NCI-H774 (cell line): ENCODE measurements at places on chromosomes 5 and 9.

GRCh38 chr5:137706841-137707240 lies 29.0 kb downstream of the KLHL3 start:
- DNase-seq = no peak

GRCh38 chr9:136151214-136151804 lies 32.6 kb upstream of the TMEM250 start:
- DNase-seq = no peak

GRCh38 chr9:130857864-130858738 lies 23.0 kb downstream of the ABL1 start:
- DNase-seq = no peak

GRCh38 chr9:104983491-104983890 lies 55.5 kb upstream of the ABCA1 start:
- no peak for DNase-seq

- DNase-seq = no peak
These were observed 75.7 kb upstream of the SMIM23 start for GRCh38 chr5:171709930-171710329.

- peak; percentile 6 for DNase-seq
These were observed 1.0 kb upstream of the TPM2 start for GRCh38 chr9:35690614-35691333.

DNA sequence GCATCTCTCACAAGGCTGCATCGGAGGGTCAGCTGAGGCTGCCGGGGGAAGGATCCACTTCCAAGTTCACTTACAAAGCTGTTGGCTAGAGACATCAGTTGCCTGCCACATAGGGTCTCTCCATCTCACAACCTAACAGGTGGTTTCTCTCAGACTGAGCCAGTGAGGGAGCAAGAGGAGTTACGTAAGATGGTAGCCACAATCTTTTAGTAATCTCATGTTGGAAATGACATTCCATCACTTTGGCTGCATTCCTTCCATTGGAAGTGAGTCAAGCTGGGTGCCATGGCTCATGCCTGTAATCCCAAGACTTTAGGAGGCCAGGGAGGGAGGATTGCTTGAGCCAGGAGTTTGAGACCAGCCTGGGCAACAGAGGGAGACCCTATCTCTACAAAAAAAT lies 7.4 kb upstream of the GRK6 start:
- no peak for DNase-seq

DNA sequence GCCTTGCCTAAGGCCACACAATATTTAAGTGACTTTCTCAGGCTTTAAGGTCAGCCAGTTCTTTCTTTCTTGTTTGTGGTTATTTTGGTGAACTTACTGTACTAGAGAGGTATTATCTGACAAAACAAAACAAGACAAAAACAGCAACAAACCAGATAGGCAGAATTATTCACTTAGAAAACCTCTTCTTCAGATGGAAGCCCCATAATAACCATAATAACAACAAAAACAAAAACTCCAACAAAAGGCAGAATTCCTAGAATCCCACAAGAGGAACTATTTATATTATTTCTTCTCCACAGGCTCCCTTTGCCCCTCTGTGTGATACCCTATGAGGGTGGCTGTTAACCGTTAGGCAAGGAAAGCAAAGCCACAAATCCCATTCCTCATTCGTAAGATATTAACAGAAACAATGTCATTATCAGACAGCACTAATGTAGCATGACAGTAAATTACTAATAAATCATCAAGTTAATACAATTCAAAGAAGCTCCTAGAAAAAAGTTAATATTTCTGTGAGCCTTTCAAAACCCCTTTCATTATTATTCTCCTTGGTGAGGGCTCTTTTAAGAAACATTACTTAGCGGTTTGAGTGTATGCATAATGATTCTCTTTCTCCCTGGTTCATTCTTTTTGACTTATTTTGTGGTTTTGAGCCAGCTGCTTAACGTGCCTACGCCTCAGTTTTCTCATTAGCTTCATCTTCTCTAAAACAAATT lies 274.9 kb downstream of the EFNA5 start:
- no peak for DNase-seq

- DNase-seq = no peak
These were observed 11.1 kb downstream of the GAPVD1 start for GRCh38 chr9:125272697-125273096.

GRCh38 chr5:151896031-151896691 lies 28.5 kb downstream of the GLRA1 start:
- no peak for DNase-seq

- DNase-seq = peak; percentile 61
These were observed 71.2 kb upstream of the CNTLN start for GRCh38 chr9:17063535-17064135.

DNA sequence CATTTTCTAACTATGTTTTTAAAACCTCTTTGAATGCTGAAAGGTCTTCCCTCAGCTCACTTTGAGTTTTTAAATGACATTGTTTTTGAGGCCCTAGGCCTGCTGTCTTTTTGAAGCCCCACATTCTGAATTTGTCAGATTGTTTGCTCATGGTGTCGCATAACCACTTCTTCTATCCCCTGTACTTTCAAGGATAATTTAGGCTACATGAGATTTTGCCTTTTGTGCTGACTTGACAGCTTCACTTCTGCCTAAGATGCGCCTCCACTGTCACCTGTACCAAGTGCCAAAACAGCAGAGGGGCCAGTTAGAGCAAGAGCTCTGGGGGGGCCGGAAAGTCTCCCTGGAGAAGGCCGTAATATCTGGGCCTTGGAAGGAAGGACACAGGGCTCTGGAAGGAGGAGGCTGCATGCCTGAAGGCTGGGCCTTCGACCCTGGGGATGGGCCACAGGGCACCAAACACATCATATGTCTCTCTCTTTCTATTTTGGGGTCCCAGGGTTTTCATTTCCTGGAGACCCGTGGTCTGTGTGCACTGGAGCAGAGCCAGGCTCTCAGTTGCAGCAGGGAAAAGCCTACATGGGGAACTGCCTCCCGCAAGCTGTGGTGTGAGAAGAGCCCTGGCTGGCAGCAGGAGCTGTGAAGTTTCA lies 49.1 kb downstream of the NDST1 start:
- no peak for DNase-seq

- DNase-seq = no peak
These were observed 168.5 kb downstream of the RGS3 start for GRCh38 chr9:113631871-113632665.

DNA sequence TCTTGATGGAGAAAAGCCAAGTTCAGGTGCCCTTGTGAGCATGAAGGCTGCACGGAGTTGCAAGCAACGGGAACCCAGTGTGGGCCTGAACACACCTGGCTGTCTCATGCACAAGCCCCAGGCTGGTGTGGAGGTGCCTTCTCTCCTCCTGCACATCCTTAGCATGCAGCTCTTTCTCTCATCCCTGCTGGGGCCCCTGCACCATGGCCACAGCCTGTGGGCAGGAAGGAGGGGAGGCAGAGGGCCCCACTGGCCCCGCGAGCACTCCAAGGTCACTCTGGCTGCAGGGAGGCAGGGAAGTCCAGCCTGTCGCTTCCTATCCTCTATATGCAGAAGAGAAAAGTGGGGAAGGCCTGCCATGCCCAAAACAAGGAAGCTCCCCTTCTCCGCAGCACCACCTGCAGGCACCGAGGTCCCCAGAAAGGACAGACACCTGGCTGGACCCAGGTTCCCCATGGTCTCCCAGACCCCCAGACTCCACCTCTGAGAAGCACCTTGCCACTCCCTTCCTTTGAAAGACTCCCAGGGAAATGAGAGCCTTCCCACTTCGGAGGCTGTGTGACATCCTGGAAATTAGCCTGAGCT lies 18.6 kb downstream of the STKLD1 start:
- no peak for DNase-seq

DNA sequence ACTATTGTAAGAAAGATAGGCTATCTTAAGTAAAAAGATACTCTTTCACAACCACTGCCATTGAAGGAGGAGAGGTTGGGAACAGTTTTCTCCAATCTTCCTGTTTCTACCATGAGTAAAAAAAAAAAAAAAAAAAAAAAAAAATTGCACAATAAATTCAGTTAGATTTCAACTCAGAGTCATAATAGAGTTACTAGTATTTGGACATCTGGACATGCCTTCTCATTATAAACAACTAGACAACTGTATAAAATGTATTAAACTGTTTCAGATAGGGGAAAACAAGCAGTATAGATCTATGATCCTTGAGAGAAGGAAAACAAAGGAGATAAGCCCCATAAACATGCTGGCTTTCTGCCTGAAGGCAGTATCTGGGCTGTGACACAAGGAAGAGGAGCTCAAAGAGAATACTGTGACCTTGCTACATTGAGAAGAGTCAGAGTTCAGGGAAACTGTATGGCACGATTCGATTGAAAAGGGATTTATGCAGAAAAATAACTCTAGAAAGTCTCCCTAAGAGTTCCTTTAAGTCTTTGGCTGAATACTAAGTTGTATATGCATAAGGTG lies 249.2 kb upstream of the POU5F2 start:
- no peak for DNase-seq

GRCh38 chr9:78127279-78128225 lies 95.9 kb upstream of the GNAQ start:
- DNase-seq = no peak

- no peak for DNase-seq
These were observed 72.3 kb upstream of the PRLR start for GRCh38 chr5:35302544-35302943.

- DNase-seq = no peak
These were observed 205.8 kb downstream of the GABBR2 start for GRCh38 chr9:98502976-98503325.

DNA sequence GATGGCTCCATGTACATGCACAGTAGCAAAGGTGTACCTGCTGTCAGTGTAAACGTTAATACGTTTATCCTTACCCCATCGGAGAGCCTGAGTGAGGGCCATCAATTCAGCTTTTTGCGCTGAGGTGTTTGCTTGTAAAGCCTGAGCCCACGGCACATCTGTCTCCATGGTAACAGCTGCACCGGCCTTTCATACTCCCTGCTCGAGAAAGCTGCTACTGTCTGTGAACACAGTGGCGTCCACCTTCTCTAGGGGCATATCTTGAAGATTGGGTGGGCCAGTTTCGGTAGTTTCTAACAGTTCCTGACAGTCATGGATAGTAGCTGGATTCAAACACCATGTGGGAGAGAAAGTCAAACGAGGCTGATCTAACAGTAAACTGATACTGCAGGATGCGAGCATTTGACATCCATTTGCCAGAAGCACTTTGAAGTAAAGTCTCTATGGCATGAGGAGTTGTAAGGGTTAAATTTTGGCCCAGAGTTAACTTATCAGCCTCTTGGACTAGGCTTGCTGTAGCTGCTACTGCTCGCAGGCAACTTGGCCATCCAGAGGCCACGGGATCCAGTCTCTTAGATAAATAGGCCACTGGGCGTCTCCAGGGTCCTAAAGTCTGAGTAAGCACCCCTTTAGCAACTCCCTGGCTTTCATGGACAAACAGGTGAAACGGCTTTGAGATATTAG lies 21.0 kb upstream of the RHOBTB3 start:
- no peak for DNase-seq

DNA sequence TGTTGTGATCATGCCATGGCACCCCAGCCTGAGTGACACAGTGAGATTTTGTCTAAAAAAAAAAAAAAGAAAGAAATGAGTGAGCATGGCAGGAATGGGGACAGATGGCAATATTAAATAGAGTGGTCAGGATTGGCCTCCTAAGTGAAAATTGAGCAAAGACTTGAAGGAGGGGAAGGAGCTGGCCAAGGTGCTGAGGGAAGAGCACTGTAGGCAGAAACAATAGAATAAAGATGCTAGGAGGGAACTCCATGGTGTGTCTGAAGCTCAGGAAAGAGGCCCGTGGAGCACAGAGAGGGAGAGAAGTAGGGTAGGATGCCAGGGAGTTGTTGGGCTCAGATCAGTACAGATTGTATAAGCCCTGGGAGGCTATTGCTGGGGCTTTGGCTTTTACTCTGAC lies 64.4 kb upstream of the PCAT7 start:
- no peak for DNase-seq

DNA sequence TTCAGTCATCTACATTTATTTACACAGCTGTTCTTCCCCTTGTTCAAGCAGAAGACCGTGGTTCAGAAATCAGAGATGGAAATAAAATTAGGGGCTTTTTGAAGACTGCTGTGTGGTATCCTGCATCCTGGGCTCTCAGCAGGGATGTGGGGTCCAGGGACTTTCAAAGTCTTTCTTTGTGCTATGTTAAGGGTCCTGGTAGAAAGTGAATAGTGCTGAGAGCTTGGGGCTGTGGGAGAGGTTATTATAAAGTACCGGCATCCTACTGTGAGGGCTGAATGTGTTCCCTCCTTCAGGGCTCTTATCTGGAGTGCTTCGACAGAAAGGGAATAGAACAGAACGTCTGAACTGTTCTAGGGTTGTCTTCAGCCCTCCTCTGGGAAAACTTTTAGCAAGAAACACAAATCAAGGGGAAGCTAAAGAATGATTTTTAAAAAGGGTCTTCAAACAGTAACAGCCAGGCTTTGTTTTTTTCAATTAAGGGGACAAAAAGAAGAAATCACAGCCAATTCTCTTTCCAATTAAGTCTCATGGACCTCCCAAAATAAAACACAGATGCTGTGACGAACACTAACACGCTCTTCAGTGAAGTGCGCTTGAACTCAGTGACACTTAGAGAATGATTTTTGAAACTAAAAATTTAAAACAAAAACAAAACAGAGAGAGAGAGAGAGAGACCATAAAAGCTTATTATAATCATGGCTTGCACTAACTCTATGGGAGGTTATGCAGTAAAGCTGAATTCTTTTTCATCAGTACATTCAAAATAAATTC lies 15.7 kb upstream of the SLC1A3 start:
- DNase-seq = no peak

GRCh38 chr9:118761016-118761790 lies 608.0 kb downstream of the BRINP1 start:
- no peak for DNase-seq

- DNase-seq = no peak
These were observed 63.5 kb upstream of the SLC2A8 start for GRCh38 chr9:127333221-127334064.

DNA sequence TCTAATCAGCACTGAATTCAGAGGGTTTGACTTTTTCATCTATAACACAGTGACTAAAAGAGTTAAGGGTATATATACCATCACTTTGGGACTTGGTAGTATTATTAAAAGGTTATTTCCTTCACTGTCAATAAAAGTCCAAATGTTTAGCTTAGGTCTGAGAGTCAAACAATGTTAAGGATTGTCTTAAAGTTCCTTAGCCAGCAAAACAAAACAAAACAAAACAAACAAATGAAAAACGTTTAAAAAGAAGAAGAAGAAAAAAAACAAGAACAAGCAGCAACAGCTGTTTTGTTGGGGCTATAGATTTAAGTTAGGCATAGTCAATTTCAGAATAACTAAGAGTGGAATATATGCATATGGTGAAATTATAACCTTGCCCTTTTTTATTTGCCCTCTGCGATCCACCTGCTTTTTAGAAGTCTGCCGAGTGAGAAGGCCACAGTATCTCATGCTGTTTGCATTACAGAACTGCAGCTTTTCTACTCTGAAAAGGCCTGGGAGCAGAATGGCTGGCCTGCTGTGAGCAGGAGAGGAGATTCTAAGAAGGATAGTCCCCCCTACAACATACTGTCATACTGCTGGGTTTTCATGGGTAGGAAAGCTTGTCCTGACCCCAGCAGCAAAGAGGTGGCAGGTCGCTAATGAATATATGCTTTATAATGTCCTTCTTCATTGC lies 141.7 kb downstream of the NTRK2 start:
- peak; percentile 23 for DNase-seq

- no peak for DNase-seq
These were observed 22.1 kb upstream of the PLCXD3 start for GRCh38 chr5:41532485-41532884.
